ENCODE measurements at places on chromosomes 4 and X. TPM values are rescaled to one million over a fixed set of nuclear protein-coding genes. Genes with fewer than 3 reads are reported as not detected.
A peak's percentile ranks its signal among the peaks of the same experiment; 100 is the strongest.

- no peaks in the 10 kb centered on the region for H3K4me1 ChIP-seq
- DNase-seq = no peak
- H3K4me3 ChIP-seq = no peak overlapping the region
- no peak overlapping the region for H3K27ac ChIP-seq
- peaks cover 12% of the 10 kb centered on the region for H3K27me3 ChIP-seq
Observed at GRCh38 chr4:17068392-17068791, 169.9 kb upstream of the LDB2 start.

The TENM3 gene
- total RNA-seq = not detected

DNA sequence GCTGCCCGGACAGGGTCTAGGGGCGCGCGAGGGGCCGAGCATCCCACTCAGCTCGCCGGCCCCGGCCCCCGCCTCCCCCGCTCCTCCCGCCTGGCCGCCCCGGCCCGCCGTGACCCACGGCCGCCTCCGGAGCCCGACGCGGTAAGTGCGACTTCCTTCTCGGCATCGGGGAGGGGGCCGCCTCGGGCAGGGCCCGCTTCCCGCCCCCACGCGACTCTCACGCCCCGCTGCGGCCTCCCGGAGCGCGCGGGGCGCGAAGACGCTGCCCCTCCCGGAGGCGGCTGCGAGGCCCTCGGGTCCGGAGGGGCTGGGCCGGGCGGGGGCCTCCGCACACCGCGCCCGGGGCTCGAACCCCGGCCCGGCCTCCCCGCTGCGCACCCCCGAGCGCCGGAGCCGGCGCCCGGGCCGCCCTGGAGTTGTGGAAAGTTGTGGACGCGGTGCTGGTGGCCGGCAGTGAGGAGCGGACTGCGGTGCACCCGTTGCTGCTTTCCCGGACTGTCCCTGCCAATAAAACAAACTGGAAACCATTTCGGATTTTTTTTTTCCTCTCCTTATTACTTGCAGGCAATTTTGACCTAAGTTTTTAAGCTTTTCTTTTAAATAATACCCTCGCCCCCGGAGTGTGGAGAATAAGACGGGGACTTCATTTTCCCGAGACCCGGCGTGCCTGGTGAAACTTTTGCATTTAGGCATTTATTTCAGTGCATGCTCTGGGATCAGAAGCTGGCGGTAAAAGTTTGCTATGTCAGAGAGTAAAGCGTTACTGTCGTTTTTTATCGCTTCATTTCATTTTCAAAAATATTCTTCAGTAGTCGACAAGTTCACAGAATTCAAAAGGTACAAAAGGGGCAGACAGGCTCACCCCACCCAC is 13.0 kb upstream of the TMEM156 start:
- no peaks in the 10 kb centered on the region for H3K27me3 ChIP-seq
- DNase-seq = peak; percentile 58
- H3K4me3 ChIP-seq = peak overlapping the region; percentile 83
- H3K36me3 ChIP-seq = peaks cover 6% of the 10 kb centered on the region
- H3K4me1 ChIP-seq = peaks cover 57% of the 10 kb centered on the region
- H3K27ac ChIP-seq = peak overlapping the region; percentile 99

The MPP1 gene
- 37.1 TPM for total RNA-seq

The TMEM150C gene
- total RNA-seq = not detected

The UGT2A3 gene
- total RNA-seq = not detected
